ENCODE measurements at places on chromosomes 6 and 20.

GRCh38 chr20:59752101-59752586 lies 147.8 kb downstream of the PHACTR3 start:
- DNase-seq, result no peak

GRCh38 chr6:30806581-30807183 lies 62.3 kb upstream of the IER3 start:
- DNase-seq, result no peak

DNA sequence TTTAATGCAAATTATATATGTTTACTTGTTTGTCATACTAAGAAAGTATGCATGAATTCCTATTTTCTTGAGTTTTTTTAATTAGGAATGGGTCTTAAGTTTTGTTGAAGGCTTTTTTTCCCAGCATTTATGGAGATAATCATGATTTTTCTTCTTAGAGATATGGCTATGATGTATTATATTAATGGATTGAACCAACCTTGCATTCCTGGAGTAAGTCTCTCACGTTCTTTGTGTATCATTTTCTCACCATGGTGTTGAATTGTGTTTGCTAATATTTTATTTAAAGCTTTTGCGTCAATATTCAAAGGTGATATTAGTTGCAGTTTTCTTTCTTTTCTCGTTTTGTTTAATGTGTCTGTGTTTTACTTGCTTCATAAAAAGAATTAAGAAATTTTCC lies 48.4 kb upstream of the SLC35D3 start:
- DNase-seq, result no peak

GRCh38 chr6:82248273-82248735 lies 760 bp upstream of the IBTK start:
- DNase-seq, result no peak

DNA sequence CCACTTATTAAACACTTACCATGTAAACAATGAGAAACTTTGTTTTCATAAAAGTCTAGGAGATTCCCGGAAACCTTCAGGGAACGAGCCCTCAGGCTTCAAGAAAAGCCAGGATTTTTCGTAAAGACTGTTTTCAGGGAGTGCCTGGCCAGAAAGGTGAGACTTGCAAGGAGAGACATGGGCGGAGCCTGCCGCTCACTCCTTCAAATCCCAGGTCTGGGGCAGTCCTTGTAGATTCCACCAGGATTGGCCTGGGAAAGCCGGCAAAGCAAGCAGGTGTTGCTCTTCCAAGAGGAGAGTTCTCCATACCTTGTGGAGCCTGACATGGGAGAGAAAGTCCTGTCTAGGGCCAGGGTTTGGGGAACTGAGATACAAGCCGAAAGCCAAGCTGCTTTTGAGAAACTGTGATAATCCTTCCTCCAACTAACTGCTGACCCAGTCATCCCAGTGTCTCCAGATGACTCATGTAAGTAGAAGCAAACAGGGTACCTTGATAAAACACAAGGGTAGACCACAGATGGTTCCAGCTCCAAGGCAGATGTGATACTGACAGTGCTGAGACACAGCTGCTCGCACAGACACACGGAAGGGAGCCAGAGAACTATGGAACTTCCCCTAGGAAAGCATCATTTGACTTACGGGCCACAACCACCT lies 69.4 kb upstream of the NAA20 start:
- no peak for DNase-seq

DNA sequence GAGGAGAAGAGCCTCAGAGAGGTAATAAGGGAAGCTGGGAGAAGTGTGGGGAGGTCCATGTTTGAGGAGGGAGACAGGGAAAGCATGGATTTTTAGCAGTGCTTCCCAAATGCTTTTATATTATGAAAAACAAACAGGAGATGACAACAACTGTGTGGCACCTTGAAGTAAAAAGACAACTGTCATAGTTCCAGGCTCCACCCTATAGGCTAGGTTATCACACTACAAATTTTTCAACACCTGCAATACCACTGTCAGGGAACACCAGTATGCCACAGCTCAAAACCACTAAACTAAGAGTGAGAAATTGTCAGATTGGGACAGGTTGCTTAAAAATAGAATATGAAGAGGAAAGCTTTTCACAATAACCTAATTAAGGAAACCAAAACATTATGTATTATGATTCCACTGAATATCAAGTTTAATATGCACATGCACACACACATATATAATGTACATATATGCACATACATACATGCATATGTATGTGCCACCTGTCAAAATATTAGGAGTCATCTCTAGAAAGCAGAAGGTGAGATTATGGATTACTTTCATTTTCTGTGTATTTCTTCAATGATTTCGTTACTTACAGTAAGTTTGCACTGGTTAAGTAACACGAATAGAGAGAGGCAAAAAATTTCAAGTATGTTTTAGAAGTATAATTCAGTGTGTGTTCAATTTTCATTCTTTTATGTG lies 261.2 kb downstream of the PTPRK start:
- no peak for DNase-seq

DNA sequence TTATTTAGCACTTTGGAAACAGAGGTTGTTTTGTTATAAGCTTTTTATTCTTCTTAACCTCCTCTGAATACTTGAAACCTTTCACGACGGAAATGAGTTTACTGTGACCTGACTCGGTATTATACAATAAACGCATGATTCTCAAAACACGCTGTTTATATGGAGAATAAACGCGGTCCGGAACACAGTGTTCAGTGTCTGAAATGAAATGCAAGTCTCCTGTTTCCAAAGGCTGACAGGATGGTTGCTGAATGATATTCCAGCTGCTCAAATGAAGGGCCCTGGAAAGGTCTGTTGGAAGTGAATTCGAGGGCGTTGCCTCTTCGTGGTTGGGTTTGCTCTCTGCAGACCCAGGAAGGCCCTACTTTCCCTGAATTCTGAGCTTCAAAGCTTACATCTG lies 83.4 kb downstream of the RSPH3 start:
- DNase-seq, result no peak

- no peak for DNase-seq
Observed at GRCh38 chr6:30092852-30093543, 17.4 kb upstream of the RNF39 start.

DNA sequence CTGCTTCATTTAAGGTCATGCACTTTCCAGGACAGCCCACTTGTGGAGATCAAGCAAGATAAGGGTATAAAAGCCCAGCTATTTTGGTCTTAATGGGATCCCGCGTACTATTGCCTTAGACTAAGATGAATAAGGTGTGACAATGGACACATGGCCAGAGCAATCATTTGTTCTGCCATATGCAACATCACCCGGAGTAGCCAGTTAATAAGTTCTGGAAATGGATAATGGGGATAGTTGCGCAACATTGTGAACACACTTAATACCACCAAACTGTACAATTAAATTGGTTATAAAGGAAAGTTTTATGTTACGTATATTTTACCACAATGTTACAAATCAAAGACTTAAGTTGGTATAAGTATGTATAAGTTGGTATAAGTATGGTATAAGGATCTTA lies 674.5 kb downstream of the HDGFL1 start:
- DNase-seq, result no peak

Data from neural crest cell (in vitro differentiated cells).